Tibial nerve (tissue), 4 donors: ENCODE measurements at places on chromosomes 5 and 9. TPM values are rescaled to one million over a fixed set of nuclear protein-coding genes. Genes with fewer than 3 reads are reported as not detected.

Gene EGFL7
- total RNA-seq = 189 TPM

Gene TAF11L11
- not detected for total RNA-seq

Gene BARHL1
- total RNA-seq = not detected

- H3K27me3 ChIP-seq = no peaks in the 10 kb centered on the region
- no peak for DNase-seq
- no peaks in the 10 kb centered on the region for H3K4me1 ChIP-seq
Measured at GRCh38 chr5:146151970-146152369, 30.5 kb downstream of the LARS1 start.

- no peak for DNase-seq
- no peaks in the 10 kb centered on the region for H3K36me3 ChIP-seq
- H3K27me3 ChIP-seq = no peaks in the 10 kb centered on the region
- no peak overlapping the region for H3K4me3 ChIP-seq
- no peak overlapping the region for H3K27ac ChIP-seq
Measured at GRCh38 chr9:116198344-116198743, 44.8 kb downstream of the PAPPA start.

DNA sequence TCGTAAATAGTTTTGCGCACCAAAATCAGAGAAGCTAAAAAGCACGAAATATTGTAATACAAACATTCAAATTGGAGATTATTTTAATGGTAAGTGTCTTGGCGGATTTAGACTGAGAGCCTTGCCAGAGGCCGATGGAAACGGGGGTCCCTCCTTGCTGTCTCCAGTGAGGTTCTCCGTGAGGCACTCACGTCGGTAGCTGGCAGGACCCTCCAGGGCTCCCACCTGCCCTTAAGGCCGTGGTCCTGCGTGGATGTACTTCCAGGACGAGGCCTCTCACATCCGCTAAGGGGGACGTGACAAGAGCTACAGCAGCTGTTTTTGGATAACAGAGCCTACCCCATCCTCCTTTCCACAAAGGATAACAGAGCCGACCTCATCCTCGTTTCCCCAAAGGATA is 7.9 kb downstream of the NKD2 start:
- DNase-seq = no peak
- H3K4me3 ChIP-seq = no peak overlapping the region
- H3K36me3 ChIP-seq = no peaks in the 10 kb centered on the region
- no peak overlapping the region for H3K27ac ChIP-seq
- peaks cover 11% of the 10 kb centered on the region for H3K27me3 ChIP-seq
- H3K4me1 ChIP-seq = no peaks in the 10 kb centered on the region

- no peaks in the 10 kb centered on the region for H3K4me1 ChIP-seq
- DNase-seq = no peak
- H3K4me3 ChIP-seq = no peak overlapping the region
- no peak overlapping the region for H3K27ac ChIP-seq
Measured at GRCh38 chr5:85278193-85278592, 893.5 kb upstream of the EDIL3 start.

GRCh38 chr5:169074839-169075238 is 226.1 kb downstream of the SLIT3 start:
- DNase-seq = no peak
- no peaks in the 10 kb centered on the region for H3K4me1 ChIP-seq
- H3K36me3 ChIP-seq = no peaks in the 10 kb centered on the region
- no peak overlapping the region for H3K4me3 ChIP-seq
- no peak overlapping the region for H3K27ac ChIP-seq

DNA sequence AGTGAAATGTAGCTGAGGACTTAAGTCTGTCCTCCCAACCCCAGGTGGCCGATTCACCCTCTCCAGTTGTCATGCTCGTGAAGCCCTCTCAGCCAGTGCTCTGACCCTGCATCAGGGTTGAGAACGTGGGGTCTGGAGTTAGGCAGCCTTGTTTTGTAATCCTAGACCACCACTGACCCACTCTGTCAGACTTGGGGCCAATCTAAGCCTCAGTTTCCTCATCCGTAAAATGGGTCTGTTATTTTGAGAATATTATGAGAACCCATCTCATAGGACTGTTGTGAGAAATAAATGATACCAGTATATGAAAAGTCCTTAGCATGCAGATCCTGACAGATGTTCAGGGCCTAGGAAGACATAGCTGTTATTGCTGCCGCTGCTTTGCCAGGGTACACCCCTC is 37.1 kb downstream of the CYFIP2 start:
- H3K27me3 ChIP-seq = no peaks in the 10 kb centered on the region
- H3K4me3 ChIP-seq = no peak overlapping the region
- H3K36me3 ChIP-seq = peaks cover 45% of the 10 kb centered on the region
- DNase-seq = no peak
- no peaks in the 10 kb centered on the region for H3K4me1 ChIP-seq
- no peak overlapping the region for H3K27ac ChIP-seq

- no peak overlapping the region for H3K4me3 ChIP-seq
- no peaks in the 10 kb centered on the region for H3K27me3 ChIP-seq
- no peaks in the 10 kb centered on the region for H3K4me1 ChIP-seq
- H3K27ac ChIP-seq = no peak overlapping the region
Measured at GRCh38 chr9:99361817-99362216, 139.7 kb downstream of the SEC61B start.

GRCh38 chr5:147887930-147888329 is 9.4 kb downstream of the SCGB3A2 start:
- no peak overlapping the region for H3K4me3 ChIP-seq
- H3K36me3 ChIP-seq = no peaks in the 10 kb centered on the region
- H3K27me3 ChIP-seq = no peaks in the 10 kb centered on the region
- H3K27ac ChIP-seq = no peak overlapping the region
- H3K4me1 ChIP-seq = no peaks in the 10 kb centered on the region

DNA sequence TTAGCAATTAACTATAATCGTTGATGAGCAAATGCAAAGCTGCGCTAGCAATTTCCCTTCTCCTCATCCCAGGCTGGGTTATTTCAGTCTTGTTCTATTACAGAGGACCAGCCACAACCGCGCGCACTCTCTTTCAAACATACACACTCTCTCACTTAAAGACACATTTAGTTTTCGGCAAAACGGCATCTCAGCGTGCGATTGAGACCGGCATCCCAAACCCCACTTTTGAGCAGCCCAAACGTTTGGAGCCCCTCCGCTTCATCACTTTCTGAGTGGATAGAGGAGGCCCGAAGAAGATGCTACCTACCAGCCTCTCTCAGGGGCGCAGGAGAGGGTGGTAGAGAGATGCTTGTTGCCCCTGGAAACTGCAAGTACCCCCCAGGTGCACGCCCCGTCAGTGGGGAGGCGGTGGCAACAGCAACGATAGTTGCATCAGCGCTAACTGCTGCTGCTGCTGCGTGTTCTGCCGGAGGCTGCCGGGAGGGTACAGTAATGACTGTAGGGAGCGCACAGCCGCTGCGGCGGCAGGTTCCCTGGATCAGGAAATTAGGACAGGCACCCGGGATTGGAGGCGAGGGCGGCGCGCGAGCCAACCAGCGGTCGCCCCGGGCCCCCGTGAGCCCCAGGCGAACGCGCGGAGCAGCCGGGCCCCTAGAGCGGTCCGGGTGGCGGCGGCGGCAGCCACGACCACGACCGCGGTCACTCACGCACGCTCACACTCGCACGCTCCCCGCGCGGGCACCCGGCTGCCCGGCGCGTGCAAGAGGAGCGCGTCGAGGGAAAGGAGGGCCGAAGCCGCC is 467 bp upstream of the VLDLR start:
- peak overlapping the region; percentile 61 for H3K4me3 ChIP-seq
- H3K27ac ChIP-seq = no peak overlapping the region
- H3K36me3 ChIP-seq = no peaks in the 10 kb centered on the region
- DNase-seq = no peak
